ENCODE measurements at places on chromosomes 5 and 9.

- no peak for DNase-seq
Observed at GRCh38 chr9:18238752-18239447, 235.1 kb upstream of the ADAMTSL1 start.

- no peak for DNase-seq
Observed at GRCh38 chr5:43769571-43770355, 166.8 kb downstream of the NNT start.

- no peak for DNase-seq
Observed at GRCh38 chr5:97624886-97625285, 441.8 kb upstream of the RIOK2 start.

DNA sequence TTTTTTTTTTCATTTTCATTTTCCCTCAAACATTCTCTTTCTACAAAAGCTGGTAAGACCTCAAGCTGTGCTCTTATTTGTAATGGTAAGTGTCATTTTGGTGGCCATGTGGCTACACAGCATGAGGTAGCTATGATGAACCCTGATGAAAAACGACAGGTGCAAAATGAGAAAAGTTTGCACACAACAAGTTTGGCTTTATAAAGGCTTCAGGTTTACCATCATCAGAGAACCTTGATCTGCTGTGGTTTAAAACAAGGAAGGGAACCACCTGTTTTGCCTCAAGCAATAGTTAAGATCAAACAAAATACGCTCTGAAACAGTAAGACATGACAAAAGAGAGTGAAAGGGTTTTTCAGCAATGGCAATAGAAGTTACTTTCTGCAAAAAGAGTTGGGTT, 1124.6 kb upstream of the ACO1 start:
- DNase-seq, result no peak

- no peak for DNase-seq
Observed at GRCh38 chr9:37342895-37343294, 79.6 kb upstream of the GRHPR start.

- no peak for DNase-seq
Observed at GRCh38 chr9:78210841-78211301, 25.0 kb upstream of the CEP78 start.

DNA sequence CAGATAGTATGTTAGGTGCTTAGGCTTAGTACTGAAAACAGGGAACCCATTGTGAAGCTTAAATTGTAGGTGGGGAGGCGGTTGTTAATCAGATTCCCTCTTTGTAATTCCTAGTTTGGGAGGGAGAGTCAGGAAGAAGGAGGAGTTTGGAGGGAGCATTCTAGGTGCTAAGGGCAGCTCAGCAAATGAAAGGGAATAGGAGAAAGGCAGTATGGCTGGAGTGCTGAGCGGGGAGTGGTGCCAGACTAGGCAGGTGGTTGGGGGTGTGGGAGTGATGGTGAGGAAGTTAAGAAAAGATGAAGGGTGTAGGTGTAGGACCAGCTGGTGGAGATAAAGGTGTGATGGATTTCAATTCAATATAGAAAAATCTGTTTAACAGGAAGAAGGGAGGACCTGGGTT, 11.1 kb upstream of the GARNL3 start:
- DNase-seq, result no peak

DNA sequence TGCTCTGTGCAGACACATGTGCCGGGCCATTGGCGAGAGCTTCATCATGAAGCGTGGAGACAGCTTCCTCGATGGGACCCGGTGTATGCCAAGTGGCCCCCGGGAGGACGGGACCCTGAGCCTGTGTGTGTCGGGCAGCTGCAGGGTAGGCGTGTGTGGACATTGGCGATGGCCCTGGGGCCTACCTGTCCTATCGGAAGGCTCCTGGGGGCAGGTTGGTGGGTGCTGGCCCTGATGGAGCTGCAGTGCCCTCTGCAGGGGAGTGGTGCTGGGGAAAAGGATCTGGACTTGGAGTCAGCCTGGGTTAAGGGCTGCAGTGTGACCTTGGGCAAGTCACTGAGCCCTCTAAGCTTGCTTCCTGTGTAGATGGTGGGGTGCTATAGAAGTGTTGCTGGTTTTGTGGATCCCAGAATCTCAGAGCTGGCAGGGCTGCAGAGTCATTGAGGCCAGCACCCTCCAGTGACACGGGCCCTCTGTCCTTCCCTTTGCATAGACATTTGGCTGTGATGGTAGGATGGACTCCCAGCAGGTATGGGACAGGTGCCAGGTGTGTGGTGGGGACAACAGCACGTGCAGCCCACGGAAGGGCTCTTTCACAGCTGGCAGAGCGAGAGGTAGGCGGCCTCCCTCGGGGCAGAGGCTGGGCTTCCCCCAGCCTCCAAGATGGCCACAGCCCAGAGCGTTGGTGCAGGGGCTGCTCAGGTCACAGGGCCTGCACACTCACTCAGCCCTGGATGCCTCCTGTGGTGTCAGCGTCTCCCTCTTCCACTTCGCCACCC, 15.8 kb downstream of the ADAMTS13 start:
- no peak for DNase-seq

- peak; percentile 58 for DNase-seq
Observed at GRCh38 chr5:79962575-79963222, 28.4 kb downstream of the MTX3 start.

- no peak for DNase-seq
Observed at GRCh38 chr9:83220730-83221129, 157.8 kb upstream of the RASEF start.

DNA sequence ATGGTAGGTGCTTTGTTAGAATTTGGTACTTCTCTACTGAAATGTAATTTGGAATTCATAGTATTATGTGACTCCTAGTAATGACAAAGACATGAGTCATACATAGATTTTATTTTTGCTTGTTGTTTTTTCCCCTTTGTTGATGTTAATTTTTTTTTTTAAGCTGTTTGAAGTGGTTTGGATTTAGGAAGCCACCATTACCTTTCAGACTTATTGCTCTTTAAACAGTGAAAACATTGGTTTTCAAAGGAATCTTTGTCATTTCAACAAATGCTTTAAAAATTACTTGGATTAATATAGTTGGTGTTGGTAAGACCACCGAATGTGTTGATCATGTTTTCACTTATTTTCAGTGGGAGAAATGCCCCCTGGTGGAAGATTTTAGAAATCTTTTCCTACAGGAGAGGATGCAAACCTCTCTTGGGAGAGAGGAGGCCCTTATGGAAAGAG, 170.1 kb upstream of the PITX1 start:
- no peak for DNase-seq
